ENCODE measurements at places on chromosomes 6 and 20.

DNA sequence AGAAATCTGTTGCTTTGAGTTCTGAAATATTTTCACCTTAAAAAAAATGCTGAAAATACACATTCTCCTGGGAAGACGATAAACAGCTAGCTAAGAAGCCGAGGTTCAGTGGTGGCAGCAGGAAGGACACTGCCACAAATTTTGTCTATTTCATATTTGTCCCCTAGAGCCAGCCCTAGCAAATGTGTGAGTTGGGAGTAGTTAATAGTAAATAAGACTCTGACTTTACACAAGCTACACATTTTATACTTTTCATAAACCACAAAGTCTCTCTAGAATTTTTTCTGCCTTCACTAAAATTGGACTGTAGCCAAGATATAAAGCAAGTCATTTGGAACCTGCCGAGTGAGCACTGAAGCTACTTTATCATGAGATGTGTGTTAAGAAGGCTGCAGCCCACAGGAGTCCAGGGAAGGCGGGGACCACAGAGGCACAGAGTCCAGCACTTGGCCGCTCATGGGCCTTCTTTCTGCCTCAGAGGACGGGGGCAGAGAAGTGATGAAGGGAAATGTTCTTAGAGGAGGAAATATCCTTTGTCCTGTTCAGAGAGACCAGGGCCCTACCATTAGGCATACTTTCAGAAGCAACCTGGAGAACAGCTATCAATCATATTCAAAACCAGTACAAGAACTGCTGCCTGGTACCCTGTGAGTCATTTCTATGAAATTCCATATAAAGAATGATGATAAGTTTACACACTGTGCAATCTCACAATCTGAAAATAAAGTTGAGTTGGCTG is 241.7 kb upstream of the TAB2 start:
- no peak for DNase-seq

GRCh38 chr6:121868206-121868605 is 432.8 kb downstream of the GJA1 start:
- DNase-seq, result no peak

DNA sequence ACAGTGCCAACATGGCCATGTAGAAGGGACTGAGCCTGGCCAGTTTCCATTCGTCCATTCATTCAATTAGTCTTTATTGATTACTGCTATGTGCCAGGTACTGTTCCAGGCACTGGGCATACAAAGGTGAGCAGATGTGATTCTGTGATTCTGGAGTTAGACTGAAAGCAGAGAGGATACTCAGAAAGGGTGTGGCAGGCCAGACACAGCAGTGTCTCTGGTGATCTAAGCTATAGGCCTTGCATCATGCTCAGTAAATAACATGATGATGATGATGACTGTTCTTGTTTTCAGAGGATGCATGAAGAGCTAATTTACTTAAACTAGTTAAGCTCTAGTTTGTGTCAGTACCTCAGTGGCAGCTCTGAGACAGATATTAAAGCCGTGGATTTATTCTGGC is 31.4 kb upstream of the FUCA2 start:
- no peak for DNase-seq

GRCh38 chr6:148967011-148967520 is 220.2 kb downstream of the UST start:
- DNase-seq, result no peak

DNA sequence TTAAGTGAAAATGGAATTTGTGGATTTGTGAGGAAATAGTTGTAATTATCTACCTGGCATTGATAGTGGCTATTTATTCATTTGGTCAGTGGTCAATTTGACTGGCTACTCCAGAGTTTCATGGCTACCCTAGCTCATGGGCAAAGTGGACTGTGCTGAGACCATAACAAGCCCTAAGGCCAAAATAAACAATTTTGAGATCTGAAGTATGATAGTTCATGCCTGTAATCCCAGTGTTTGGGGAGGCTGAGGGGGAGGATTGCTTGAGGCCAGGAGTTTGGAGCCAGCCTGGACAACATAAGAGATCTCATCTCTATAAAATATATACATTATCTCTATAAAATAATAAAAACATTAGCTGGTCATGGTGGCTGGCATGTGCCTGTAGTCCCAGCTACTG is 311.7 kb downstream of the HIVEP2 start:
- DNase-seq, result no peak

DNA sequence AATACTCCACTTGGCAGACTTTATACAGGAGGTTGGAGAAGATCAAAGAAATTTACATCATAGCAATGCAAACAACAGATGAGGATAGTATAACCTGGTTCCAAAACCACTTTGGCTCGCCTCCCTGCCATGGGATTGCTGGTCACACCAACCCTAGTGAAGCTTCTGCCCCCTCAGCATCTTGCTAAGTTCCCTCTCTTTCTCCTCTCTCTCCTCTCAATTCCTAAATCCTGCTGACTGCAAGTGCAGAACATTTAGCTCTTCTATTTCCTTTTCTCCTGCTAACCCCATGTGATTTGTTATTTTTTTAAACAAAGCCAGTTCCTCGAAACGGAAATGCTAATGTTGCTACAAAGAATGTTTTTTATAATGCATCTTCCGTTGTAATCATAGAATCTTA is 50.3 kb upstream of the LY86 start:
- no peak for DNase-seq

- DNase-seq, result no peak
These were observed 82.5 kb upstream of the MRPS10 start for GRCh38 chr6:42300185-42300584.

- no peak for DNase-seq
These were observed 305.3 kb downstream of the CLIC5 start for GRCh38 chr6:45710304-45710821.

DNA sequence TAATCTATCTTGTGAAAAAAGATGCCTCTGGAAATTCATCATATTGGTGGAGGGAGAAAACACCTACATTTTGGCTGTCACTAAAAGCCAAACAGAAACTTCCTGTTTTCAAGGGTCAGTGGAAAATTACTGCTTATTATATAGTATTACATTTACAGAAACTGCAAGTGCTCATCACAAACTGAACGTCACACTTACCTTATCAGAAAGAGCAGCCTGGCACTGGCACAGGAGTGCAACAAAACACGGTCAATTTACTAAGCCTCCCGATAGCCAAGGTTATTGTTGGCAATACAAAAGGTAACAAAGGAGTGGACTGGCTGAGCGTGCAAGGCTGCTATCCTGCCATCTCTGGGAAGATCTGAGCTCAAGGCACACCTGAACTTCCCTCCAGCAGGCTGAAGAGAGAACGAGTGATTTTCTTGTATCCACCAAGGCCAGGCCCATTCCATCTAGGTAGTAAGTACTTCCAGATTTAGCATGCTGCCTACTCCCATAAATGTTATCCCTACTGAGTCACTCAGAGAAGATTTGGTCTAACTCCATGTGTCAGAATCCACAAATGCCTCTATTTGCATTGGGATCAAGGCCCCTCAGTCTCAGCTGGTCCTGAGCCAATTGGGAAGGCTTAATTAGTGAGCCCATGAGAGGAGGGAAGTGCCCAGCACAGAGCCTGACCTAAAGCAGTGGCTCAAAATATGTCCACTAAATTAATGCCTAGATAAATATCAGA is 399.8 kb downstream of the BTBD9 start:
- DNase-seq, result peak; percentile 20

DNA sequence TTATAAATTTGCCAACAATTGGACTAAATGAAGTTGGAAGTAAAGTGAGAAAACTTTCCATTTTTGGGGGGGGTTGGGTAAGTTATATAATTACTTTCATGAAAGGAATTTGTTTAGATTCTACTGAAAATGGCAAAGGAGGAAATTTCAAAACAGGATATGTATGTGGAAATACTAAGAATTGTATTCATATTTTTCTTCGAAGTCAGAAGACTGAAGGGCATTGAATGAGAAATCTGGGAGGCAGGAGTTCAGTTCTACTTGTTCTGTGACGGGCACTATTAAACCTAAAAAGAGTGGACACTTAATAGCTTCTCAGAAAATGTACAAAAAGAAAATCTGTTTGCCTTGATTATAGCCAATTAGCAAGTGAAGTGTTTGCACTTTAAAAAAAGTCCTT is 114.7 kb downstream of the PRIM2 start:
- no peak for DNase-seq

- DNase-seq, result no peak
These were observed 46.0 kb downstream of the TFAP2A start for GRCh38 chr6:10368861-10369260.

- DNase-seq, result peak; percentile 50
These were observed 29.4 kb upstream of the RNF8 start for GRCh38 chr6:37324131-37325033.

DNA sequence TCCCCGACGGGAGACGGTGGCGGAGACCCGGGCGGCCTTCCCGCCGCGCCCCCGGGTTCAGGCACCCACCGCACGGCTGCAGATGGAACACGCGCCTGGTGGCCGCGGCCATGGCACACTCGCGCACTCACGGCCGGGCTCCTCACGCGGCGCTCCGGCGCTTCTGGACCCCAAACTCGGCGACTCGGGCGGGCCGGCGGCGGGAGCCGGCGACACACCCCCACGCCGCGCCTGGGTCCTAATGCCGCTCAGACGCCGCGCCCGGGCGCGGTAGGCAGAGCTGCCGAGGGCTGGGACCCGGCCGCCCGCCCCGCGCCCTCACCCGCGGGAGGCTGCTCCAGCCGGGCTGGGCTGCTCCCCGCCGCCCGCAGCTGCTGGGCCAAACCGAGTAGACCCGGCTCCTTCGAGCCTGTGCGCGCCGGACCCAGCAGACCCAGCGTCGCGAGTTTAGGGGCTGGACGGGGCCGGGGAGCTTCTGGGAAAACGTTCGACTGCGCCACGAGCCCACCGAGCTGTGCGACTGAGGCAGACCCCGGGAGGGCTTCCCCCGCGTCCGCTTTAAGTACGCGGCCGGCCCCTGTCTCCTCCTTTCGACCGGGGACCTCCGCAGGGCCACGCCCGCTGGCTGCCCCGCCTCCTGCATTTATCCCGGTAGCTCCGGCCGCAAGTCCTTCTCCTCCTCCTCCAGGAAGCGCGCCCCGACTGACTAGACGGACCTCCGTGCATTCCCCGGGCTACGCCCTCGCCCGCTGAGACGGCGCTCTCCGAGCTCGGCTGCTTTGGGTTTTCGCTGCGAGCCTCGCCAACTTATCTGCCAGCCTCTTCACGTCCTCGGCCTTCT is at the start of gene SLC4A11:
TSS of gene SLC4A11 (minus strand) at position 165 of the 841 bp plus-strand sequence. CDS start at position 112, 53 bp downstream.
- peak; percentile 88 for DNase-seq

- DNase-seq, result no peak
These were observed 115.3 kb downstream of the COL12A1 start for GRCh38 chr6:75090576-75090975.

DNA sequence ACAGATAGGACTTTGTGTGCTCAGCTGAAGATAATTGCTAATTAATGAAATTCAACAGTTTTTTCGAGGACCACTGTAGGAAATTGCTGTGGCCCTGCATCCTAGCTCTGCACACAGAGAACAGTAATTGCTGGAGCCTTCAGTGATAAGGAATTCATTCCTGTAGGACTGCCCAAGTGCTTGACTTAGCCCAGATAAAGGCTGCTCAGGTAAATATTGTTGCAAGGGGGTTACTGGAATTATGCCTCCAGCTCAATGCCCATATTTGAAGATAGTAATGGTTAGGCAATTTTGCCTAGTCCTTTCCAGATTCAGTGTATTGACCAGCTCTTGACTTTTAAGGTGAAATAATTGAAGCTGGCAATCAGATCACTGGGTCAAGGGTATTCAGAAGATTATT is 122.9 kb downstream of the SLC24A3 start:
- DNase-seq, result no peak

DNA sequence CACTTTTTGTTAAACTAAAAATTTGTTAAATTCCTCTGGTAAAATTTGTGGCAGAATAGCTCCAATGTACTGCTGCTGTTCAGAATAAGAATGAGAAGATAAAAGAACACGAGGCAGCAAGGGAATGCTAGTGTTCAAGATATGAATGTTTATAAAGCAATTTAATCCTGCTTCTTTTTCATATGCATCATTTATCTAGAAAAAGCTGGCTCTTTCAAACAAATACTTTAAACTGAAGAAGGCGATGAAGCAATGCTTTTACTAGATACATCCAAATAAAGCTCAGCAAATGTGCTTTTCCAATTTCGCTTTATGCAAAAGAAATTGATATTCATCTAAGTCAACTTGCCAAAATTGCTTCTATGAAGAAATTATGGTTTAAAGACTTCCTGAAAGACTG is 66.5 kb downstream of the COL9A1 start:
- DNase-seq, result no peak

GRCh38 chr20:42656130-42656529 is 533.6 kb downstream of the PTPRT start:
- DNase-seq, result no peak

DNA sequence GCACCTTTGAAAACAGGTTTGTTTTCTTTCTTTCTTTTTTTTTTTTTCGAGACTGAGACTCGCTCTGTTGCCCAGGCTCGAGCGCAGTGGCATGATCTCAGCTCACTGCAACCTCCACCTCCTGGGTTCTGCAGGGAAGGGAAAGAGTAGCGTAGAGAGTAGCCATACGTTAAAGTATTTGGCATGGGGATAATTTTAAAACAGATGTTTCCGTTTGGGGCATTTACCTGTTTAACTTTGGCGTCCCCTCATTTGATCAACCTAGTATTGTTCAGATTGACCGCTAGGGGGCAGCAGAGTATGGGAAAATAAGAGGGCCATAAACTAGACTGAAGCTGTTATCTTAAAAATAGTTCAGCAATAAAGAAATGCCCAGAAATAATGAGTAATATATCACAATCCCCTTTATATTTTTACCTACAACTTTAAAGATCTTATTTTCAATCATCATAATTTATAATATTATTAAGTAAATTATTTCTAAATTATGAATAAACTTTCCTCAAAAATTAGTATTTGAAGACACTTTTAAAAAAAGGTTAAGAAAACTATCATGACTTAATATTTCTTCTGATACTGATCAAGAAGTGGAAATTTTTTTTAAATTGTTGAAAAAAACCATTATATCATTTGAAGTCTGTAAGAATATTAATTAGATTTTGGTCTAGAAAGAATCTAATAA is 7.6 kb upstream of the TAAR9 start:
- peak; percentile 15 for DNase-seq

DNA sequence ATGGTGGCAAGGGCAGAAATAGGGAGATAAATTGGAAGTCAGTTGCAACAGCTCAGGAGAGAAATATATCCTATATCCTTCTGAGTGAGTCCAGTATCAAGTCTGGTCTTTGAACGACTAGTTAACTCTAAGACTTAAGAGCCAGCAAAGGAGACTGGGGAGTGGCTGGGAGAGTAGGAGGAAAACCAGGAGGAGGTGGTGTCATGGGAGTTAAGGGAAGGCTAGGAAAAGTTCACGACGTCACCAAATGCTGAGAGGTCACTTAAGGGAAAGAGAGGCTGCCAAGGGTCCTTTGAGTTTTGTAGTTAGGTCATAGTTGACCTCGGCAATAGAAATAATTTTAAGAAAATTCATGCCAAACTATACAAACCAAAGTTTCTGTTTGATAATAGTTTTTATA is 25.1 kb downstream of the ACOT13 start:
- no peak for DNase-seq

- DNase-seq, result no peak
These were observed 1.9 kb upstream of the MYT1 start for GRCh38 chr20:64162239-64162910.

- peak; percentile 19 for DNase-seq
These were observed 523 bp downstream of the CDS2 start for GRCh38 chr20:5127204-5127858.

DNA sequence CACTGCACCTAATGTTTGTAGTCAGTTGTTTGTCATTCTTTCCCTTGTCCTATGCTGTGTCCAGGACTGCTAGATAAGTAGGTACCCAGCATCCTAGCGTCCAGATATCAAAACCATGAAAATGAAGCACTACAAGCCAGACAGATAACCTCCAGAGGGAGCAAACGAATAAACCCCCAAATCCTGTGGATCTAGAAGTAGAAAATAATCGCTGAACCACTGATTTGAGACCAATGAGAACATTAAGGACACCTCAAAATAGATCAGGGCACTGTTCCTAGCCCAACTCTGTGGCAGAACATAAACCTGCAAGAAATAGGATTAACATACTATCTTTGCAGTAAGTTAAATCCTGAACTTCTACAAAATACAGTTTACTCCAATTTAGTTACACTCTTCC is 1.1 kb upstream of the KLHL32 start:
- no peak for DNase-seq
